Sciatic nerve (tissue), 2 donors: ENCODE measurements at places on chromosomes 6 and 20. TPM values are rescaled to one million over a fixed set of nuclear protein-coding genes. Genes with fewer than 3 reads are reported as not detected.

Gene NEU1
- 22.1 TPM for total RNA-seq

Gene RAET1G
- total RNA-seq: 0.53 TPM

Gene LY6G5C
- total RNA-seq: 2.1 TPM

Gene REV3L
- 47.5 TPM for total RNA-seq

Gene ISM1
- total RNA-seq: 24.1 TPM

Gene NHLRC1
- 1.8 TPM for total RNA-seq

Gene ANKRD60
- total RNA-seq: not detected

Gene OOEP
- total RNA-seq: not detected

Gene PPIL6
- total RNA-seq: 7.1 TPM

Gene PARD6B
- total RNA-seq: 5.7 TPM

Gene DEFB124
- total RNA-seq: 1.8 TPM

Gene ANGPT4
- 0.27 TPM for total RNA-seq

Gene GABRR2
- total RNA-seq: 1.7 TPM

DNA sequence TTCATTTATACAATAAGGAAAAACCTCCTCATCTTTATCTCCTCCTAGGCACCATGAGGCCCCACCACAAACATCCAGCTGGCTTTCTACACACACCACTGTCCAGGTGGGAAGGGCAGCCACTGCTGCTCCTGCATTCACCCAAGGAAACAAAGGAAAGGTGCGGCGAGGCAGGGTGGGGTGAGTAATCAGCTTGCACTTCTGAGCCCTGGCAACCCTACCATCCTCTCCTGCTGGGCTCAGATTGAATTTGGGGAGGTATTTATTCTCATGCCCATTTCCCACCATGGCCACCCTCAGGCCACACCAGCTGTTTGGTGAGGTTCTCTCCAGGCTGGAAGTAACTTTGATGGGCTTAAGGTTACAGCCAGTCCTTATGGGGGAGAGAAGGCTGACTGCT, 31.2 kb upstream of the SPDEF start:
- no peak for DNase-seq

GRCh38 chr6:53724501-53724900, 58.9 kb upstream of the KLHL31 start:
- no peak for DNase-seq

DNA sequence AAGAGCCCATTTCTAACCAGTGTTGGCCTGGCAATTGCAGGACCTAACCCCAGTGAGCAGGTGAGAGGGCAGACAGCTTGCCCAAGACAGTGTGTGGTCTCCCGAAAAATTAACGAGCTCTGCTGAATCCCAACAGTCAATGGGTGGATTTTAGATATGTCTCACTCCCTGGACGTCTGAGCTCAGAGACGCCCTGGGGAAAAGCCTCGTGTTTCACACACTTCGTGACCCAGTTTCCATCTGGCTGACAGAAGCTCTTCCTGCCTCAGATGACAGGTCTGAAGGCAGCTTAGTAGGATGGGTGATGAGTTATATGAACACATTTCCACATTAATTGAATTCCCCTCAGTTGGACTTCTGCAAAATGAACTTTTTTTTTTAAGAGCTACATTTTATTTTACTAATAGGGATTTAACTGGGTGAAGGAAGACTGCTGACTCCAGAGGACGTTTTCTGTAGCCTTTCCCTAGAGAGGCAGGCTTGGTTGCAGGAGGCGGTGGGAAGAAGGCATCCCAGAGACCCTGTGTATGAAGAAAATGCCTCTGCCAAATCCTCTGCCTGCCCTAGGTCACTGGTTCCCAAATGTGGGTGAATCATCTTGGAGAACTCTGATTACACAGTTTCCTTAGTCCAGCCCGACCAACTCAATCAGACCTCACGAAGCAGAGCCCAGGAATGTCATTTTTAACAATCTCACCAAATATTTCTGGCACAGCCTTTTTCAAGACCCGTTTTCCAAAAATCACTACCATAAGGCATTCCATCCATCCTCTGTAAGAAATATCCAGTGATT, 71.7 kb upstream of the LY86 start:
- no peak for DNase-seq

GRCh38 chr6:121319112-121319553, 15.1 kb downstream of the TBC1D32 start:
- DNase-seq: no peak

GRCh38 chr6:90415178-90415577, 118.5 kb upstream of the BACH2 start:
- DNase-seq: no peak

GRCh38 chr6:165702669-165703068, 39.6 kb upstream of the PDE10A start:
- DNase-seq: no peak

DNA sequence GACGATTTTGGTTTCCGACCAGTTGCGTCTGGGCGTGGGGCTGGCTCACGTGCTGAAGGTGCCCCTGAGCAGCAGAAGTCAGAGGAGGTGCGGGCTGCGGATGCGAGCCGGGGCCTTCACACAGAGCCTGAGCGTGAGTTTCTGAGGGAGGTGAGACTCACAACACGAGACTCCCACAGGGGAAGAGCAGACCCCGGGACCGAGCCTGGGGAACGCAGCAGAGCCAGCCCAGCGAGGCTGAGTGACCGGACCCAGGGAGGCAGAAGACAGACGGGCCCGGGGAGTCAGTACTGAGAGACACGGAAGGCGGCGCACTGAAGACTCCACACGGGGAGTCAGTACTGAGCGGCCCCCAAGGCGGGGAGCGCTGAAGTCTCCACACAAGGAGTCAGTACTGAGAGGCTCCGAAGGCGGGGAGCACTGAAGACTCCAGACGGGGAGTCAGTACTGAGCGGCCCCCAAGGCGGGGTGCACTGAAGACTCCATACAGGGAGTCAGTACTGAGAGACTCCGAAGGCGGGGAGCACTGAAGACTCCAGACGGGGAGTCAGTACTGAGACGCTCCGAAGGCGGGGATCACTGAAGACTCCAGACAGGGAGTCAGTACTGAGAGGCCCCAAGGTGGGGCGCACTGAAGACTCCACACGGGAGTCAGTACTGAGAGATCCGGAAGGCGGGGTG, 77.8 kb downstream of the DLL1 start:
- peak; percentile 47 for DNase-seq

- DNase-seq: no peak
These were observed 12.1 kb downstream of the CEP85L start for GRCh38 chr6:118639054-118639964.

- DNase-seq: no peak
These were observed 74.1 kb downstream of the LAMA4 start for GRCh38 chr6:112180095-112180820.

DNA sequence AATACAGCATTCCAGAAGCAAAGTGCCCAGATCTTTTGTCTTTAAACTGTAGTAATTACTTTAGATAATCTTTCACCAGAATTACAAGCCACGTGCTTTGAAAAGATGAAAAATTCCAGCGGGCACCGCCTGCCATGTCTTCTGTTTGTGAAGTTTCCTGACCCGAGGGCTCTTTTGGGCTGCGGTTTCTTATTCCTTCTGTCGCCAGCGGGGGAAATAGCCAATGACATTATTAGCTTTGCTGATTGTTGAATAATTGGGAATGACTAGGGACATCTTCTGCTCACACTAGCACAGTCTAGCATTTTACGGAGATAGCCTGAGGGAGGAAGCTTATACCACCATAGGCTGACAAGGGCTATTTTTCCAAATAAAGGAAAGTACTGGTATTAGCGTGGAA, 124.7 kb downstream of the SAMD5 start:
- DNase-seq: no peak

DNA sequence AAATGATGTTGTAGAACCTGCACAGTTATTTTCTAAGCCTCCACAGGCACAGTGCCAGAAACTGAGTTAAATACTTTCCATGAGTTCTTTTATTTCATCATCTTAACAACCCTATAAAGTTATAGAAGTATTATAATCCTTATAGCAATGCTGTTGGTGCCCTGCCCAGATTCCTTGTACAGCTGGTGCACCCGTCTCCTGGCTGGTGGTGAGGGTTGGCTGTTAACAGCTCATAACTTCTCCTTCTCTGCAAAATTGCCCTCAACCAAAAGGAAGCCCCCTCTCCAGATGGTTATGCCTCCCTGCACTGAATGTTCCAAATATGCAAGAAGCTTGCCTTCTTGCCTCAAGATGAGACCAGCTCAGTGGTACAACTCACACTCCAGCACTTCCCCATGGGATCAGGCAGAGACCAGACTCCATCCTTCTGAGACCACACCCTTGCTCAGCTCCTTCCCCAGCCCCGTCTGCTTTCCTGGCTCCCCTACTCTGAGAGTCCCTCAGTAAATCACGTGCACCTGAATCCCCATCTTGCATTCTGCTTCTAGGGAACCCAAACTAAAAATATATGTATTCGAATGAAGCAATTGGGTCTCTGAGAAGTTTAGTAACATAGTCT, 304.4 kb upstream of the PLCB4 start:
- DNase-seq: no peak

- DNase-seq: no peak
These were observed 96.5 kb downstream of the ELOVL5 start for GRCh38 chr6:53252177-53252692.

- peak; percentile 52 for DNase-seq
These were observed 8.4 kb downstream of the CST7 start for GRCh38 chr20:24957326-24958016.

DNA sequence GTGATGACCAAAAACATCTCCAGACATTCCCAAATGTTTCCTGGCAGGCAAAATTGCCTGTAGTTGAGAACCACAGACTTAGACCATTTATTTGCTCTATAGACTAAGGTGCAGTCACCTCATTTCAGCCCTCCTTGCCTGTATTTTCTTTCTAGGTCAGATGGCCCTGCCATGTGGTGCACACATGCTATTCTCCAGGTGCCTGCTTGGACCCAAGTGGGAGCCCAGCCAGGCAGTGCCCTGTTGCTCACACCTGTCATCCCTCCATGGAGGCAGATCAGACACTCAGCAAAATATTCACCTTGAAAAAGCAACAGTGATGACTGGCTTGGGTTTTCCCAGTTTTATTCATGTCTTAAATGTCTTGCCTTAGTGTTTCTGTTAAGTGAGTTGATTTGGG, 311.4 kb downstream of the TFAP2C start:
- DNase-seq: no peak

DNA sequence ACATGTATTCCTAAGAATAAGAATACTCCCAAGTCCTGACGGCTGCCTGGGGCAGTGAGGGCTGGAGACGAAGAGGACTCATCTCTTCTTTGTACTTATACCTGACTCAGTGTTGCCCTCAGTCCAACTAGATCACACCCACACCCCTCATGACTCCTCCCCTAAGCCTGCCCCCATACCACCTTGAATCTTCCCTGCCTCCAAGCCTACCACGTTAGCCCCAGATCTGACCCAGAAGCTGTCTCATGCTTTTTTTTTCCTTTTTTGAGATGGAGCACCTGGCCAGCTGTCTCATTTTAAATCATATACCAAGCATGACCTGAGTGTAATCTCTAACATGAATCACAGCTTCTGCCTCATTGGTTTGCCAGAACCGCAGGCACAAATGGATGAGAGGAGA, 45.2 kb downstream of the MUC22 start:
- DNase-seq: no peak

- no peak for DNase-seq
These were observed 178.3 kb downstream of the THBS2 start for GRCh38 chr6:169075211-169075914.

- DNase-seq: no peak
These were observed 43.9 kb downstream of the NCR2 start for GRCh38 chr6:41379306-41379705.
